ENCODE measurements at places on chromosomes 12 and 14. TPM values are rescaled to one million over a fixed set of nuclear protein-coding genes. Genes with fewer than 3 reads are reported as not detected.

The COX8C gene
- total RNA-seq = not detected

The SH2B3 gene
- 6.4 TPM for total RNA-seq

The LPAR5 gene
- 0.59 TPM for total RNA-seq

The TMEM229B gene
- 0.17 TPM for total RNA-seq

The DAO gene
- total RNA-seq = not detected

The DYRK2 gene
- 9.8 TPM for total RNA-seq

The MYH7 gene
- not detected for total RNA-seq

The FAM181A gene
- not detected for total RNA-seq

All from A549 treated with CpdA at 1 μM for 4 hours (cell line).